Stimulated activated CD4-positive, alpha-beta T cell treated with anti-CD3 and anti-CD28 coated beads, Interleukin-2, amount 100 ng/mL, for 24 hours (primary cell): ENCODE measurements at places on chromosomes 7 and 10.

GRCh38 chr10:31100662-31101061 lies 69.0 kb upstream of the ZNF438 start:
- no peak for DNase-seq

- DNase-seq: no peak
Measured at GRCh38 chr10:117007080-117007479, 2.1 kb upstream of the SHTN1 start.

DNA sequence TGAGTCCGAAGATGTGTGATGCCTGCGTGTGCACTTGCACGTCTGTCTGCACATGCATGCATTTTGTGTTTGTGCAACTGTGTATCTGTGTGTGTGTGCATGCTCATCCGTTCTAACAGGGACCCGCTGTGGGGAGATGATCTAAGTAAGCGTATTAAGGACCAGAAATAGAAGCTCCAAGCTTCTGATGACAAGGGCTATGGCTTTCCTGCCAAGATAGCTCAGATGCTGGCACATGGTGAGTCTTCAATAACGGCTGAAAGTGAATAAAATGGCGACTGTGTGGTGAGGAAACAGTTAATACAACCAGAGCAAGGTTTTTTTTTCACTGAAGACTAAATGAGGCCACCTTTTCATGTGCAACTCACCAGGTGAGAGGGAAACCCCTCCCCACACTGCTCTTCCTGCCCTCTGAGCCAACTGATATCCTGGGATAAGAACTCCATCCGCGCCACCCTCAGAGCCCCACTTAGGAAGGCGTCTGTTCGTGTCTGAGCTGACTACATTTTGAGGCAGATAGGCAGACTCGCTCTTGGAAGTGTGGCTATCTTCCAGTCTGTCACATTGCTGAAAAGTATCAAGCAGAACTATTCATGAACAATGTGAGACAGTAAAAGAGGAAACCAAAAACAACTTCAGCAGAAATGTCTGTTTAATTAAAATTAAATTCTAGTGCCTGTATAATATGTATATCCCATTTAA lies 47.4 kb upstream of the TCERG1L start:
- no peak for DNase-seq

DNA sequence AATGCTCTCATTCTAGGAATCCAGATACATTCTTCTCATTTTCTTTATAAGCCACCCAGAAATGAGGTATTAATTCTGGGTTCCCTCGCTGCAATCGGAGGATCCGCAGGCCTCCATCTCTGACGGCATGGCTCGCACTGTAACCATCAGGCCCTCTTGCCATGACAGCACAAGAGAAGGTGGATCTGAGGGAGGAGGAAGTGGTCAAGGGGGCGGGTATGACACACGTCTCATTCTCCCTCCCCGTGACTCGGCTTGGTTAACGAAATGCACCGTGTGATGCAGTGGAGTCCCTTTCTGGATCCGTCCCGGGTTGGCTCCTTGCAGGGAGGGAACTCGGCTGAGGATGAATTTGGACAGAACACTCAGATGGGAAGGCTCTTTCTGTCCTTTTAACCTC lies 280.2 kb downstream of the TCERG1L start:
- no peak for DNase-seq

- peak; percentile 39 for DNase-seq
Measured at GRCh38 chr10:71270301-71271220, 48.5 kb upstream of the SLC29A3 start.

DNA sequence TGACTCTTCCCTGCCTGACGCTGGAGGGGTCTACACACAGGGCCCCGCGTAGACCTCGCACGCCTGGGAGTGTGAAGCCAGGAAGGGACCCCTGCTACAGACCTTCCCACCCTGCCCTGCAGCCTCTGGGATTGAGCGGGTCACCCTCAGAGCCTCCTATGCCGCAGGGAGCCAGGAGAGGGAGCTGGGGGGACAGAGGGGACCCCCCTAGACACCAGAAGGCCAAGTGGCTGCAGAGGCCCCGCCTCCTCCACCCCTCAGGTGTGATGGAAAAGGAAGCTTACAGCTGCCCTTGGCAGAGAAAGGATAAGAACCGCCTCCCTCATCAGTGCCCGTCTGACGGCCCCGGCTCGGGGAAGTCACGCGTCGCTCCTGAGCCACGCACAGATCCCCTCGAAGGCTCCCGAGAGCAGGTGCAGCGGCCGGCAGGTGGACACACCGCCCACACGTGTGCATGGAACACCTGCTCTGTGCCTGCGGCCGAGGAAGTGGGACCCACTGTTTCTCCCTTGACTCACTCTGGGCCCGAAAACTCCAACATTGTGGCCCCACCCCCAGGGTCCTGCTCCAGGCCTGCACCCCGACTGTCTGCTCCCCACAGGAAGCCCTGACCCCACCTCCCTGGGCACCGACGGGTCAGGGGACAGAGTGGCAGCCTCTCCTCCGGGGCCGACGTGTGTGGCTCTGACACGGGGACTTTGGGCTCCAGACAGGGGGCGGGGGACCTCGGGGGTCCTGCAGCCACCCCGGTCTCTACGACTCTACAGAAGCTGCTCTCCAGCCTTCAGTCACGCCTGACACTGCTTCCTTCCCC lies 73.3 kb downstream of the MICALL2 start:
- DNase-seq: no peak

DNA sequence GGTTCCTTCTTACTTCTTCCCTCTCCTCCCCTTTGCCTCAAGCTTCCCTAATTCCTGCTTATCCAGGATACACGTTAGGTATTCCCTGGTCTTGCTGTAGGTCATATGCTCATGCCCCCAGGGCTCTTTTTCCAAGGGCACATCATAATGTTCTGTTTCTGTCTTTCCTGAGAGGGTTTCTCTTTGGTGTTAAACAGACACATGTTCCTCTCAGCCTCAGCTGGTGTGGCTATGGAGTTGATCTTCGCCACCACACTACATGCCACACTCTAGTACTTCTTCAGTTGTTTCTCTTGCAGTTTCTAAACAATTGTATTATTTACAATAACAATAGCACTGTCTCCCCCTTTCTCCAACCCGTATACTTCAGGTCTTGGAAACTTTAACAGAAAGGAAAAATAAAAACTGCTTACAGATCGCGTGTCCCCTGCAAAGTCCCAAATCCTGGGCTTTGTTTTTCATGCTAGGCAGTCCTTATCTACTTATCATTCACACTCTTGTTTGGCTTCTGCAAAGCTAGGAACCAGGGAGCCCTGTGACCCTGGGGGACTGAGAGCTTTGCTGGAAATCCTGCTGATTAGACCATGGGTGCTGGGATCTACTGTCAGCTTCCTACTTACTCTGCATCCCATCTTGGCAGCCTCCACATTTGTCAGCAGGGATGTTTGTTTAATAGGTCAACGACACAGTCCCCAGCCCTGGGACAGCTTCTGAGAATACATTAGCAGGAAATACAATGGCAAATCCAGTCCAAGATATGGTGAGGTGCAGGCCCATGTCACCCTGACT lies 193.9 kb upstream of the BMPER start:
- DNase-seq: no peak

DNA sequence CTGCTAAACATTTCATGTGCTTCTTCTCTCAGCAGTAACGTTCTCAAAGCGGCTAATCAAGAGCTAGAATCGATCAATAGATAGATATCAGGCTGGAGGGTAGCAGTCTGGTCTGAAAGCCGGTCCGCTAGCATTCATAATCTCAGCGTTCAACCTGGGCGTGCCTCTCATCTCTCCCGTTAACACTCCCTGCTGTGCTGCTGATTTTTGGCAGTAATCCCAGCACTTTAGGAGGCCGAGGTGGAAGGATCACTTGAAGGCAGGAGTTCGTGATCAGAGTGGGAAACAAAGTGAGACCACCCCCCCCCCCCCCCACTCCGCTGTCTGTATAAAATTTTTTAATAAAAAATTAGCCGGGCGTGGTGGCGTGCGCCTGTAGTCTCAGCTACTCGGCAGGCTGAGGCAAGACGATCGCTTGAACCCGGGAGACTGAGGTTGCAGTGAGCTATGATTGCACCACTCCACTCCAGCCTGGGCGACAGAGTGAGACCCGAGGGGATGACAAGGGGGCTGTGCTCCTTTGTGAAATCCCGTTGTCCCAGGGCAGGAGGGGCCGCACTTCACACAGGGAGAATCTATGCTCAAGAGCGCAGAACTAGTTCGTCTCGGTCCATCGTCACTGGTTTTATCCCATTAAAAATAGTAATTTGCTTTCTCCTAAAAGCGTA lies 624 bp upstream of the CEP55 start:
- DNase-seq: peak; percentile 31

GRCh38 chr7:37694208-37695094 lies 10.9 kb downstream of the GPR141 start:
- no peak for DNase-seq

- DNase-seq: no peak
Measured at GRCh38 chr7:139471740-139472353, 11.6 kb downstream of the KLRG2 start.

GRCh38 chr10:44237364-44238049 lies 147.4 kb downstream of the CXCL12 start:
- no peak for DNase-seq

- no peak for DNase-seq
Measured at GRCh38 chr10:94299417-94299816, 63.3 kb downstream of the NOC3L start.

DNA sequence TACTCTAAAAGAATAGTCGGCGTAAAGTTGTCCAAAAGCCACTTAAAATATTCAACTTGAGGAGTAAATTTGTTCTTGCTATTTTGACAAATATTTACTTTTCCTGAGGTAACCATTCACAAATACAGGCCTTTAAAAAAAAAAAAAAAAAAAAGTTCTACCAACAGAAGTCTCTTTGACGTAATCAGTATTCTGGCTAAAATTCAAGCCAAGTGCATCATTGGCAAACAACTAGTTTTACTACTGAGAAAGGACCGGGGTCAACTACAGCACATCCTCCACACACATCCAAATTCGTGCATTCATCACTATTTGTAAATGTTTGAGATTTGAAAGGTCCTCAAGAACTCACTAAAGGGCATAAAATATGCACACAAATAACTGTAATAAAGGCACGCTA lies 2.0 kb downstream of the OAT start:
- DNase-seq: no peak

GRCh38 chr7:98116656-98117461 lies 10.2 kb downstream of the LMTK2 start:
- DNase-seq: no peak

DNA sequence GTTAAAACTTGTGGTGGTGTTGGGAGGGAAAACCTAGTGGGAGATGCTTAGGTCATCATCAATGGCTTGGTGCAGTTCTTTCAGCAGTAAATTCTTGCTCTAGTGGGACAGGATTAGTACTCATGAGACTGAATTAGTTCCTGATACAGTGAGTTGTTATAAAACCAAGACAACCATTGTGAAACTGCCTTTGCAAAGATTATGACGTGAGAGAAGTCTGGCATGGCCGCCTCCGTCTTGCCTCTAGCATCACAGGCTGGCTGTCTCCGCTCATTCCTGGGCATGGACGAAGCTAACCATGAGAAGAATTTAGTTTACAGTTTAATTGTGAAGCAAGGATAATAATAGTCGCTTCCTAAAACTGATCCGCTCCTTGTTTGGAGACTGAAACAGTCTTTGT lies 186.4 kb downstream of the KIF20B start:
- DNase-seq: no peak

DNA sequence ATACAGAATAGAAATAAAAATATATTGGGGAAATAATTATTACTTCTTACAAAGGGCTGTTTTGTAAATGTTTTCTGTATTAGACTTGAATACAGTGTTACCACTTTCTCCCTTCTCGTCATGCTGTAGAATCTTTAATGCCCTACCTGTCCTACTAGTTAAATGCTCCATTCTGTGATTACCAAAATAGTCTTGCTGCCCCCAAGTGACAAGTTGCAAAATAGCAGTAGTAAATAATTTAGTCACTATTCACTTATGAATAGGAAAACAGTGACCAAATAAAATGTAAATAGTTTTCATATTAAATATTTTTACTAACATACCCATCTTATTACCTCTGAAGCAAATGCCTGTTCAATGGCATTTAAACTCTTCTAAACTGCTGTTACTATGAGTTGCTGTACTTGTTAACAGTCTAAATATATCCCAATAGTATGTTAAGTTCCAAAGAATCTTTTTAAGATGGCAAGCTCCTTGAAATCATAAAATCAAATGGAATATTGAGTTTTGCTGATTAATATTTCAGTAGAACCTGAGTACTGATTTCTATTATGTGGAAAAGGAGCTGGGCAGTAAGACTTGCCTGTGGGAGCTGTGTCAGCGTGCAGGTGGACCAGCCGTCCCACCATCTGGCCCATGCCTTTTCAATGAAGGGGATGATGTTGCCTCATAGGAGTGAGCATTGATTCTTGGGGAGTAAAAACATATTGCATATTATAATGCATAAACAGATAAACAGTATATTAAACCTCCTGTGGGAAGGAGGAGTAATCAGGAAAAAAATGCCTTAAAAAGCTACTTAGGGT lies 18.1 kb upstream of the OIT3 start:
- DNase-seq: no peak

DNA sequence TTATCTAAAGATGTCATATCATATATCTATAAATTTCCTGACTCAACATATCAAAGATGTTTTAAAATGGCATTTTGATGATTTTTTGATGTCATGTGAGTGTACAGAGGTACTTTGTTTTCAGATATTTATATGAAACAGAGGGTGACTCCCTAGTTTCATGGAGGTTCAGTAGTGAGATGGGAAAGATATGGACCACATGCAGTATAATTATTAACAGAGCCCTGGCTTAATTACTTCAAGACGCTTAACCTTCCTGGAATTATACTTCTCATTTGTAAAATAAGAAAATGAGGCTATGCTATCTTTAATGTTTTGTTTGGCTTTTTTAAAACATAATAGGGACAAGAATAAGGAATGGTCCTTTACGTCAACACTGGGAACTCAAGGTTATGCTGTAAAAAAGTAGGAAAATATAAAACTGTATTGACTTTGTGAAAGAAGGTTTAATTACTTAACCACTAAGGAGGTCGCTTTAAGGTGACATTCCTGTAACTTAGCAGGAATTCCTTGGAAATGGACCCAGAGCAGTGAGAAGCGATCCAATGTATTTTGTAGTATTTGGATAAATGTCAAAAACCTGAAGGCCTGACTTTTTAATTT lies 821.0 kb upstream of the IGFBP3 start:
- no peak for DNase-seq

DNA sequence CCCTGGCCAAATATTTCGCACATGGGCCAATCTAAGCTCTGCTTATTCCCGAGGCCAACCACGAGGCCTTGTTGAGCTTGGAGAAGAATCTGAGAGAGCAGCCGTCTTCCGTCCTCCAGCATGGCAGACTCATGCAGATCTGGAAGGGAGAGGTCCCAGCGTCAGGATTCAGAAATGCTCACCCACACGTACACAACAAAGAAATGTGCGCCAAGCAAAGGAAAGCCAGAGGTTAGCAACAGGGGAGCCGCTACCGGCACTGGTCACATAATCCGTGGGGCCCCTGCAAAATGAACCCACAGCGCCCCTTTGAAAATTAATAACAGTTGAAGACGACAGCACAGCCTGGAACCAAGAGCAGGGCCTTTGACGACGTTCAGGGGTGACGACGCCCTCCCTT lies 25.4 kb upstream of the PRKAG2 start:
- no peak for DNase-seq

DNA sequence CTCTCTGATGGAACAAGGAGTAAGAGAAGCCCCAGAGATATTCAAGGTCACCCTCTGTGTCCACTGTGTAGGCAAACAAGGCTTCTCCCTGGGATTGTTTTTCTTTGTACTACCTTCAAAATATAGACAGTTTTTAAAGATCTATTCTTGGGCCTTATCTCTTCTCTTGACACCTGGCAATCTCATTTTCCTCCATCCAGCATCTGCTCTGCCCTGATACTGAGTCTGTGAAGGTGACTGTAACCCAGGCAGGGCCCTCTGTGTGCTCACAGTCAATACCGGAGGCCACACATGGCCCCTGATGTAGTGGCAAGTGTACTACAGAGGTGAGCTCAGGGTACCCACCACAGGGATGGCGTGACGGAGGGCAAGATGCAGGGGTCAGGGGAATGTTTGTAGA lies 221.1 kb downstream of the SNX10 start:
- DNase-seq: no peak

GRCh38 chr7:85019778-85020177 lies 167.1 kb downstream of the SEMA3D start:
- no peak for DNase-seq
